Dermis blood vessel endothelial cell (primary cell): ENCODE measurements at places on chromosomes 5 and 9.

GRCh38 chr5:125056671-125057485, 310.4 kb upstream of the ZNF608 start:
- no peak for DNase-seq

DNA sequence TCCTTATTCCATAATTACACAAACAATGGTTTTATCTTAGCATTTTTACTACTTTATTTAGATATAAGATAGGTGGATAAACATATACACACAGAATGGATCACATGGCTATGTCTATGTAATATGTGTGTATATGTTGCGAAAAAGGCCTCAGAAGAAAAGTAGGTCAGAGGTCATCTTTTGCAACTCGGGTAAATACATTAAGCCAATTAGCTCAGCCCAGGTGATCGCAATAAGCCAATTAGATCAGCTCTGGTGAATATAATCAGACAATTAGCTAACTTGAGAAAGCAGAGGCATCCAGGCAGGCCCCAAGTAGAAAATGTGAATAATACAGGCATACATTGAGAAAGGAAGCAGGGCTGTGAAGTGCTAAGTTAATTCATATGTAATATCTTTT, 24.3 kb downstream of the SLCO4C1 start:
- DNase-seq = no peak

DNA sequence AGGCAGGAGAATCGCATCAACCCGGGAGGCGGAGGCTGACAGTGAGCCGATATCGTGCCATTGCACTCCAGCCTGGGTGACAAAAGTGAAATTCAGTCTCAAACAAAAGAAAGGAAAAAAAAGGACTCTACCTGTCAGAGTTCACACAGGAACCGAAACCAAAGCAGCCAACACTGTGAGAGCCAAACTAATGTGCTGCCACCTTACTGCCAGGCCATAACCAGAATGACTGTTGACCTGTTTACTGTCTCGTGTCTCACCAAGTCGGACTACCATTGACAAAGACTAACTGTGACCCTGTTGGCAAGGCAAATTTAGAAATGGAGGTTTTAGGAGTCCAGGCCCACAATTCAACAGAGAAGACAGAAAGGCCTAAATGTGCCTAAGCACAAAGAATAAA, 112.4 kb downstream of the ANXA2R start:
- DNase-seq = no peak

DNA sequence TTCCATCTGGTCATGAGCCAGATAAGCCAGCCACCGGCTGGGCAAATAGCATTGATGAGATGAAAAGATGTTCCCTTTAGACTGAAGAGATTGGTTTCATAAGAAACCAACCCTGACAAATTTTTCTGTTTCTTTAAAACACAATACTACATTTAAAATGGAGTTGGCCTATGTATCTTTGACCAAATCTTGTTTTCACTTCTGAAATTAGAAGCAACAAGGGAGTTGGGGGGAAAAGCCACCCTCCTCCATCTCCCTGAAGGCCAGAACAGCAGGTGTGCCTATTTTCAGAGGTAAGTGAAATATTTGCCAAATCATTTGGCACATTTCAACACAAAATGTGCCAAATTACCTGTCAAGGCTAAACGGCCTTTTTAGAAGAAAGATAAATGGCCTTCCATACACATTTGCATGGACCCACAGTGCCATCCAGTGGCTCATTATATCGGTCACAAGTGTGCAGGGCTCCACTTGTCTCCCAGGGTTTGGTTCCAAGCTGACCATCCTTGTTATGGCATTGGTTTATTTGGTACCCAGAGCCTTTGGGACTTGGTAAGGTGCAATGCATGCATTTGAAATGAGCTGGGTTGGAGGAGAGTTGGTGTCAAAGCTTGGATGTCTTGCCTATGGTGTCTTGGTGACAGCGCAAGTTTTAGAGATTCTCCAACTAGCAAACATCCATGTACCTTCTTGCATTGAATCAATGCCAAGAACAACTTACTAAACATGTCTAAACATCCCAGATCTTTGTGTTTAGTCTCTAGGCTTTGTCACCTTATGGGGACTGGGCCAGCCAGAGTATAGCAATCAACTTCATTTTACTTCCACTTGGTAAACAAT, 372.0 kb upstream of the KIF2A start:
- DNase-seq = peak; percentile 77

- DNase-seq = no peak
Observed at GRCh38 chr5:80072103-80073073, 37.2 kb downstream of the THBS4 start.

DNA sequence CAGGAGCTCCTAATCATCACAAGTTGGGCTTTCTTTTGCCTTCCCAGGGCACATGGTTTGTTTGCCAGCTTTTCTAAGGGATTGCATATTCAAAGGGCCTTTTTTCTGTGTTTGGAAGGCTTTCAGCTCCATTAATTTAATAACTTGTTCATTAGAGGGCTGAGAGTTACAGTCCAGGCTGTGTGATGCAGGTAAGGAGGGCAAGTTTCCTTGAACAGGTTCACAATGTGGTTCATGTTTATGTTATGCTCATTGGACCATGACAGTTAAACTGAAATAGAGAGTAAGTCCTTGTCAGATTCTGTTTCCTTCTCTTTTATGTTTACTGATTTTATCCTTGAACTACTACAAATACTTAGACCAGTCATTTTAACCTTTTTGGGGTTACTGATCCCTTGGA, 174.4 kb downstream of the MARCHF11 start:
- DNase-seq = no peak

GRCh38 chr5:158786390-158786789, 313.3 kb downstream of the EBF1 start:
- no peak for DNase-seq
